Immature natural killer cell (primary cell): ENCODE measurements at places on chromosomes 4 and X. TPM values are rescaled to one million over a fixed set of nuclear protein-coding genes. Genes with fewer than 3 reads are reported as not detected.

DNA sequence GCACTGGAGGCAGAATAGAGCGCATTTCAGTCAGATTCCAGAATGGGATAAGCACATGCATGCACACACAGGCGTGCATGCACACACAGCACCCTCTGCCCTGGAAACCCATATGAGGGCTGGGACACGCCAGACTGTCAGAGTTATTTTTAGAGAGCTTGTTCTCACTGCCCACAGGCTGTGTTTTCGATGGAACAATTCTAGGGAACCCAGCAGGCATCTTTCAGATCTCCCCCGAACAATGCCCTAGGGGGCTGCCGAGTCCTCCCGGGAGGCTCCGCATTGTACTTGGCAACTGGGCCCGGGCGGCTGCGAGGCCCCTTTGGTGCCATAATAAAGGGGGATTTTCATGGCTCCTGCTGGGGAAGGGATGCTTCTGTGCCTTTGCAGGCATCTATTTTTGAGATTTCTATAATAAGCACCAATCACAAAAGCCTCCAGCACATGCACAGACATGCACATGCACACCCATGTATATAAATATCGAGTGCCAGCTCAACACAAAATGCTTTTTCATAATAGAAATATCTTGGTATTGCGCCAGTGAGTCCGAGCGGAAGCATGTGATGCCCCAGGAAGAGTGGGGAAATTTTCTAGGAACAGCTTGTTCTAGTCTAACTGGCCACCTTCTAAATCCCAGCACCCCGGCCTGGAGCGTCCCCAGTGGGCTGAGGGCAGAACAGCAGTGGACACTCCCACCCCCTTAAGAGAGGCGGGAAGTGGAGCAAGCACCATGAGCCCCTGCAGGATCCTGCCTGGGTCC is 88.5 kb downstream of the PHKA2 start:
- no peaks in the 10 kb centered on the region for H3K27me3 ChIP-seq
- no peak for DNase-seq
- H3K36me3 ChIP-seq = no peaks in the 10 kb centered on the region
- H3K27ac ChIP-seq = no peak overlapping the region

- no peak overlapping the region for H3K27ac ChIP-seq
- peaks cover 3% of the 10 kb centered on the region for H3K27me3 ChIP-seq
- H3K4me1 ChIP-seq = no peaks in the 10 kb centered on the region
- no peak overlapping the region for H3K4me3 ChIP-seq
Measured at GRCh38 chr4:139933541-139933940, 220.4 kb downstream of the MAML3 start.

- H3K4me3 ChIP-seq = no peak overlapping the region
- no peak for DNase-seq
- H3K27me3 ChIP-seq = peaks cover 2% of the 10 kb centered on the region
Measured at GRCh38 chr4:181431006-181431405, 812.2 kb upstream of the TENM3 start.

GRCh38 chrX:50812995-50813842 is 775 bp downstream of the SHROOM4 start:
- no peaks in the 10 kb centered on the region for H3K4me1 ChIP-seq
- no peak for DNase-seq
- no peak overlapping the region for H3K4me3 ChIP-seq
- H3K27ac ChIP-seq = no peak overlapping the region

- H3K4me3 ChIP-seq = peak overlapping the region; percentile 96
- H3K4me1 ChIP-seq = peaks cover 71% of the 10 kb centered on the region
- H3K27me3 ChIP-seq = peaks cover 21% of the 10 kb centered on the region
- peak overlapping the region; percentile 95 for H3K27ac ChIP-seq
- no peak for DNase-seq
Measured at GRCh38 chr4:2843941-2844584, 419 bp downstream of the ADD1 start.

The TMPRSS11D gene
- not detected for polyA plus RNA-seq

The GPR119 gene
- not detected for polyA plus RNA-seq

DNA sequence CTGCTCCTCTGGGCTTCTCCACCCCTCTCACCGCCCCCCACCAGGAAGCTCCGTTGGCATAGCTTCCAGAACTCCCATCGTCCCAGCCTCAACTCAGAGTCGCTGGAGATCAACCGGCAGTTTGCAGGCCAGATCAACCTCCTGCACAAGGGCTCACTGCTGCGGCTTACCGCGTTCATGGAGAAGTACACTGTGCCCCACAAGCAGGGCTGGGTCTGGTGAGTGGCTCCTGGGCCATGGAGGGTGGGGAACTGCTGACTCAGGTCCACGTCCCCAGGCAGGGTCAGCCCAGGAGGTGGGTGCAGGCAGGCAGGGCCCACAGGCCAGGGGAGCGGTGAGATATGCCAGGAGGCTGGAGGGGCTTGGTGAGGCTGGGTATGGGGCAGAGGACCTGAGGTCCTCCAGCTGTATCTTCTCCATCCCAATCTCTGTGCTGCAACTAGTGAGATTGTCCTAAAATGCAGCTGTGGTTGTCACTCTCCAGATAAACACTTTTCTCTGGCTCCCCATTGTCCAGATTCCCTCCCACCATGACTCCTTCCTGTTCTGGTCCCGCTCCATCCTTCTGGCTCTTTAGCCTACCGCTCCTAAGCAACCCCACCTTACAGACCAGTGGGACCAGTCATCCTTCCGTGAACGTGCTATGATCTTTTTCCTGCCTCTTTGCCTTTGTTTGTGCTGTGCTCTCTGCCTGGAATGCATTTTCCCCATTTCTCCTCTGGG is 71.9 kb downstream of the STARD8 start:
- H3K27ac ChIP-seq = no peak overlapping the region
- no peaks in the 10 kb centered on the region for H3K4me1 ChIP-seq
- DNase-seq = no peak
- H3K36me3 ChIP-seq = no peaks in the 10 kb centered on the region
- peaks cover 2% of the 10 kb centered on the region for H3K27me3 ChIP-seq
- H3K4me3 ChIP-seq = no peak overlapping the region

The ETDB gene
- polyA plus RNA-seq = not detected

DNA sequence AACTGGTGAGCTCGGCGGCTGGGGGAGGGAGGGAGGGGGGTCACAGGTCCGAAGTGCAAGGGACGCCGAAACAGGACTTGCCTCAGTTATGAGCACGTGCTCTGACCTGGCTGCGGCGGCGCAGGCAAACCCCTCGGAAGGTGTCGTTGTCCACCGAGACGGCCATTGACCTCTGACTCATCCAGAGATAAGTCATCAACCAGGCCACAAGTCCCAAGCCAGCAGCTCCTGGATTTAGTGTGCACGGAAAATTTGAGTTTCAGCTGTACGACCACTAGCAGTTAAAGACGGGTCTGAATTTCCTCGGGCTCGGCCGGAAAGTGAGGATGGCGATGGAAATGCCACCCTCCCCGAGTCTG is 674 bp downstream of the SH3D19 start:
- no peak overlapping the region for H3K27ac ChIP-seq
- H3K36me3 ChIP-seq = no peaks in the 10 kb centered on the region
- peaks cover 10% of the 10 kb centered on the region for H3K27me3 ChIP-seq
- H3K4me1 ChIP-seq = peaks cover 1% of the 10 kb centered on the region

The F8A1 gene
- polyA plus RNA-seq = 27.0 TPM

The TKTL2 gene
- not detected for polyA plus RNA-seq

GRCh38 chr4:7725951-7726350 is 213.7 kb downstream of the AFAP1 start:
- no peak overlapping the region for H3K4me3 ChIP-seq
- H3K4me1 ChIP-seq = no peaks in the 10 kb centered on the region
- no peak overlapping the region for H3K27ac ChIP-seq
- H3K27me3 ChIP-seq = peaks cover 8% of the 10 kb centered on the region
- no peaks in the 10 kb centered on the region for H3K36me3 ChIP-seq

The AFM gene
- not detected for polyA plus RNA-seq

DNA sequence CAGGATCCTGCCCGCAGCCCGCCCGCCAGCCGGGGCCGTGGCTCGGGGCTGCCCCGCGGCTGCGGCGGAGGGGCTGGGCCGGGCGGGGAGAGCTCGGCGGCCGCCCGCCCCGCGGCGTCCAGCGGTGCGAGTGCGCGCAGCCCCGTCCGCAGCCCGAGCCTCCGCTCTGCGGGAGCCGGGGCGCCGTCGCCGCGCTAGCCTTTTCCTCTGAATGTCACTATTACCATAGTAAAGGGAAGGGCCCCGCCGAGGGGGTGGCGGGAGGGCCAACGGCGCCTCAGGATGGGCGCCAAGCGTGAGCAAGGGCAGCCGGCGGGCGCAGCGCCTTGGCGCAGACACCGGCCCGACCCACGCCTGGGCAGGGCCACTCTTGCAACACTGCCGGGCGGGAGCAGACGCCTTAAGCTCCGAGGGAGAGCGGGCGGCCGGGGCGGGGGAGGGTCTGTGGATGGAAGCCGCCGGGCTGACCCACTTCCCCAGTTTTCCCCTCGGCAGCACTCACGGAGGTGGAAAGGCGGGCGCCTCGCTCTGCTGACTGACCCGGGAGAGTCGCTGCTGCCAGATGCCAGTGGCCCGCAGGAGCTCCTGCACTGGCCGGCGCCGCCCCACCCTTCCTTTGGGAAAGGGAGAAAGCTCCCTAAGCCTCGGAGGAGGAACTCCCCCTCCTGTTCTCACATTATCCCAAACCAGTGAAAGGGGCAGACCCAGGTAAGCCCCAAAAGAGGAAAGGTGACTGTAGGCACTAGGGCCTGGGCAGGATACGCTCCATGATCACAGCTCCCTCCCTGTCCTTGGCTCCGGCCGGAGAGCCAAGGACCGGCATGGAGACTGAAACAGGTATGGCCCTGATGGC is 329.4 kb downstream of the HNRNPD start:
- H3K36me3 ChIP-seq = no peaks in the 10 kb centered on the region
- no peak overlapping the region for H3K4me3 ChIP-seq
- DNase-seq = no peak
- H3K4me1 ChIP-seq = no peaks in the 10 kb centered on the region
- H3K27me3 ChIP-seq = peaks cover 16% of the 10 kb centered on the region

- H3K36me3 ChIP-seq = peaks cover 20% of the 10 kb centered on the region
- peaks cover 16% of the 10 kb centered on the region for H3K27me3 ChIP-seq
- peak overlapping the region; percentile 80 for H3K4me3 ChIP-seq
- peaks cover 34% of the 10 kb centered on the region for H3K4me1 ChIP-seq
Measured at GRCh38 chr4:2290974-2291704, 29.2 kb upstream of the MXD4 start.

The CENPVL1 gene
- polyA plus RNA-seq = not detected
